SHP77 treated with DMSO at 0.1 percent for 48 hours (cell line): ENCODE measurements at places on chromosomes 6 and 20.

GRCh38 chr20:42024653-42025052, 406.5 kb upstream of the CHD6 start:
- no peak for DNase-seq

DNA sequence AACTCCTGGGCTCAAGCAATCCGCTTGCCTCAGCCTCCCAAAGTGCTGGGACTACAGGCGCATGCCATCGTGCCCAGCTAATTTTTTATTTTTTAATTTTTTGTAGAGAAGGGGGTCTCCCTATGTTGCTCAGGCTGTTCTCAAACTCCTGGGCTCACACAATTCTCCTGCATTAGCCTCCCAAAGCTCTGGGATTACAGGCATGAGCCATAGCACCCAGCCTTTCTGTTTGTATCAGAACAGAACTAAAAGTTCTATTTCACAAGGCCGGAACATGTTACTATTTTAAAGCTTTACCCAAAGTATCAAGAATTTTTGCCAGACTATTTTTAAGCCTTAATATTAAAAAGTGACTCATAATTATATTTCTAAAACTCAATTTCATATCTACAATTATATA, 42.4 kb downstream of the NDRG3 start:
- no peak for DNase-seq

DNA sequence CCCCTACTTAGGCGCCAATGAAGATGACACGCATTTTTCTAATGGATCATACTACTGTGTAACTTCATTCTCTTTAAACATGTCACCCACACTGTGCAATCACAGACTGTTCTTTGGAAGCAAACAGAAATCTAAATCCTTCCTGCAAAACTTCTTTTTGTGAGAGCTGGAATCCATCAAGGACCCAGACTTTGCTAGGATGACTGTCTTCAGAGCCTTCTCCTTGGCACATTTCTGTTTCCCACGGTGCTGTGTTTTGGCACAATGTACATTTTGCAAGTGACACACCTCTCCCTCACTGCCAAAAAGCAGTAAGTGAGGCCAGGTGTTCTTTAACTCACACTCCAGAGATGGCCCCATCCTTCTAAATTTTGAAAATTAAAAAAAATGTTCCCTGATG, 21.7 kb upstream of the TAGAP start:
- DNase-seq, result no peak

DNA sequence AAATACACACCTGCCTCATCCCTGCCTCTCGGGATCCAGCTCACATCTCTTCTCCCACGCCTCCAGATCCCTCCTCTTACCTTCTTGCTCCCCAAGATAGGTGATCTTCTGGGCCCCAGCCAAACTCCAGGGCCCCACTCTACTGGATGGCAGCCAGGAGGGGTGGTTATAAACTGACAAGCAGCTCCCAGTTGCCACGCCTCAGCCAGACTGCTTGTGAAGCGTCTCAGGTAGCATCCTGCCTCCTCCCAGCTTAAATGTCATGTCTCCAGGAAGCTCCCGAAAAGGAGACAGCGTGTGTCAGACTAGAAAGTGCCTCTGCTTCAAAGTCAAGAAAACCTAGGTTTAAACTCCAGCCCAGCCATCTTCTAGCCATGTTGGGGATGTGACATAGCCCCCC, 114.1 kb downstream of the LRFN2 start:
- DNase-seq, result no peak

DNA sequence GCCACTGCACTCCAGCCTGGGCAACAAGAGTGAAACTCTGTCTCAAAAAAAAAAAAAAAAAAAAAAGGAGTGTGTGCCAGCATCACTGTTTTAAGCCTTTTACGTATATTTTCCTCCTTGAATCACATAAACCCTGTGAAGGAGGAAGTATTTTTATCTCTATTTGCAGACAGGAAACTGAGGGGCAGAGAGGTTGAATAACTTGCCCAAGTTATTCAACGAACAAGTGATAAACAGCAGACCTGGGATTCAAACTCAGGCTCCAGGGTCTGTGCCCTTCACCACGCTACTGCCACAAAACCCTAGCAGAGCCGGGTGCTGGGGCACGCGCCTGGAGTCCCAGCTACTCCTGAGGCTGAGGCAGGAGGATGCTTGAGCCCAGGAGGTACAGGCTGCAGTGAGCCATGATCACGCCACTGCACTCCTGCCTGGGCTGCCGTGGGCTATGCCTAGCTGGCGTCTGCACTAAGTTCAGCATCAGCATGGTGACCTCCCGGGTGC, 9.4 kb upstream of the AVP start:
- DNase-seq, result no peak

DNA sequence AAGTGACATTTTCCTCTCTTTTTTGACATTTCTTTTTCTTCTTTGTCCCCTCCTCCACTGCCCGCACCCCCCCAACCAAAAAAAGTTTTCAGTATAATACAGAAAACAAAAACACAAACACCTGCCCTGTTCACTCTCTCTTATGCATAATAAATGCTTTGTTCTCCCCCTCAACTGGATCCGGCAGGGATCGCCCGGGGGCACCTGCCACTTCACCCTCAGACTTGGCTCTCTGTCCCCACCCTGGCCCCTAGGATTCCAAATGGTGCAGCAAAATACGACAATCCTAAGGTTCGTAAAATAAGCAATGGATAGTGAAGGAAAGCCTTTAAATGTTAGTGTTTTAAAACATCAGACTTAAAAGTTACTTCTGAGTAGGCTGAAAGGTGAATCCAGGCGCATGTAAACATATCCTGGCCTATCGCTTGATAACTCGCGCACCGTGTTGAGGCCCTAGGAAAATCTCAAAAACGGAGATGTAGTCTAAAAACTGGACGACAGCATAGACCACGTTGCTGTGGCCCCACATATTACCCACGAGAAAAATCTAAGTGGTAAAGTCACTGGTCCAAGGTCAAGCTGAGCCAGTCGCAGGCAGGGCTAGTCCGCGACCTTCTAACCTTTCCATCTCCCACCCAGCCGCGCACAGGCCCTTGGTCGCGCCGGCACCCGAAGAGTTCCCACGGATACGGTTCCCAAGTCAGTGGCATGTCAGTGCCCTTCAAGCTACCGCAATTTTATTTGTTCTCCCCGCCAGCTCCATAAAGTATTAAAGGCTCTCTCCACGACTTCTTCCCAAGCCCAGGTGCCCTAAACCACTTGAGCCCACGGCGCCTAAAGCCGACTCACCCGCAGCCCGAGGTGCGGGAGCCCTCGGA, 130.8 kb downstream of the OGFRL1 start:
- DNase-seq, result no peak

GRCh38 chr6:30686009-30686907, at the start of gene PPP1R18:
TSS of gene PPP1R18 (minus strand) at chr6:30686645. CDS start at chr6:30686018, 627 bp downstream.
- no peak for DNase-seq

- DNase-seq, result no peak
Observed at GRCh38 chr20:45329497-45330319, 18.5 kb downstream of the SDC4 start.

DNA sequence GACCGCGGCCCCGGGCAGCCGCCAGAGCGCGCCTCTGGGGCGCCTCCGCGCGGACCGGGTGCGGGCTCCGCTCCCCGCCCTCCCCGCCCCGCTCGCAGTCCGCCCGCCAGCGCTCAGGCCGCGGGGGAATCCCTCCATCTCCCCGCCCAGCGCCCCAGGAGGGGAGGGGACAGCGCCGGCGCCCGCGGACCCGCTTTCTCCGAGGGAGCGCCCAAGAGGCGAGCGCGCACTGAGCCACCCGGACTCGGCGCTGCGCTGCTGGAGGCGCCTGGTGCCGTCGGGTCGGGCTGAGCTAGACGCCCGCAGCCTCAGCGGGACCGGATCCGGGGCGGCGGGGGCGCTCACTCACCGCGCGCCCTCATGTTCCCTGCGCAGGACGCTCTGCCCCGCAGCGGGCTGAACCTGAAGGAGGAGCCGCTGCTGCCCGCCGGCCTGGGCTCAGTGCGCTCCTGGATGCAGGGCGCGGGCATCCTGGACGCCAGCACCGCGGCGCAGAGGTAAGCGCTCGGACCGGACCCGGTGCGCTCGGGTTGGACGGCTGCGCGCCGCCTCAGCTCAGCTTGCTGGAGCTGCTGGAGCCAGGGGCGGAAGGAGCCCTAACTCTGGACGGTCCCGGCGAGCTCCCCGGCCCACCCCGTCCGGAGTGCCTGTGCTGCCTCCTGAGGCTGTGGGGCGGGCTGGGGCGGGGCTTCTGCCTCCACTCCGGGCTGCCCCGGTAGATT, 867 bp downstream of the EBF4 start:
- no peak for DNase-seq

DNA sequence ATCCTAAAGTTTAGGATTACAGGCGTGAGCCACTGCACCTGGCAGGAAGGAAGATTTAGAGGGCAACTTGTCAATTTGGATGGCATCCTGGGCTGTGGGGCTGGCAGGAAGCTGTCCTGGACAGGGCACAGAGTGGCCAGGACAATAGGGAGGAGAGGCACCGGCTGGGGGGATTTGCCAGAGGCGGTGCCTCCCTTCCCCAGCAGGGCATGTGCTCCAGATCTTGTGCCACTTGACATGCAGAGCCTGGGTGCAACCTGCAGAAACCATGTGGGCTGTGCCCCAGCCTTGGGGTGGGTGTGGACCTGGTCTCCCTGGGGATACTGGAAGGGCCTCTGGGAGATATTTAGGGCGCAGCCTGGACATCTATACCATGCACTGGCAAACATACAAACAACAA, 58.6 kb upstream of the EEF1A1 start:
- DNase-seq, result no peak
